ENCODE measurements at places on chromosomes 7 and 10.

DNA sequence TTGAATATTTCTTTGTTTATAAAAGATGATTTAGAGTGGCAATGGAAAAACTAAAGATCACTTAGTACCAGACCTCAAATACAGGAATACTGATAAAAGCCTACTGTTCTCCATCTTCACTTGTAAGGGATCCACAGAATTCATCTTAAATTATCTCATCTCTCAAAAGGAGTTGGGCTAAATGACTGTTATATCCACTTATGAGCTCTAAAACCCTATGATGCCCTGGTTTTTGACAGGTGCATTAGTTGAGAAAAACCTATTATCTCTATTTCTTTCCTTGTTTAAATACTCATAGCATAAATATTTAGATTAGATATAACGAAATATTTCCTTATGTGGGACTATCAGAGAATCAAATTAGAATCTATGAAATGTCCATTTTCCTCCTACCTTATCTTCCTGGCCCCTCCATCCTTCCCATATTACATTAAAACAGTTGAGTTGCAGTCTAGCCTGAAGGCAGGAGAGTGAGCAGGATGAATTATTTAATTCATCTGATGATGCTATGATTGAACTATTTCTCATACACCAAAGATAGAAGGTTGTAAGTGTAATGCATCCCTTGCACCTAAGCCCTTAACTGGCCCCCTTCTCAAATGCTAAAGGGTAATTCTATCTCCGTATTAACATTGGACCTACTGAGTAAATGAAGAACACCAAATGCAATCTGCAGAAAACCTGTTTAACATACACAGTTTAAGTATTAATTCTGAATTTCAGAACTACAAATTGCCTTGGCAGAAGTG lies 29.7 kb downstream of the PPP3CB start:
- DNase-seq = no peak

DNA sequence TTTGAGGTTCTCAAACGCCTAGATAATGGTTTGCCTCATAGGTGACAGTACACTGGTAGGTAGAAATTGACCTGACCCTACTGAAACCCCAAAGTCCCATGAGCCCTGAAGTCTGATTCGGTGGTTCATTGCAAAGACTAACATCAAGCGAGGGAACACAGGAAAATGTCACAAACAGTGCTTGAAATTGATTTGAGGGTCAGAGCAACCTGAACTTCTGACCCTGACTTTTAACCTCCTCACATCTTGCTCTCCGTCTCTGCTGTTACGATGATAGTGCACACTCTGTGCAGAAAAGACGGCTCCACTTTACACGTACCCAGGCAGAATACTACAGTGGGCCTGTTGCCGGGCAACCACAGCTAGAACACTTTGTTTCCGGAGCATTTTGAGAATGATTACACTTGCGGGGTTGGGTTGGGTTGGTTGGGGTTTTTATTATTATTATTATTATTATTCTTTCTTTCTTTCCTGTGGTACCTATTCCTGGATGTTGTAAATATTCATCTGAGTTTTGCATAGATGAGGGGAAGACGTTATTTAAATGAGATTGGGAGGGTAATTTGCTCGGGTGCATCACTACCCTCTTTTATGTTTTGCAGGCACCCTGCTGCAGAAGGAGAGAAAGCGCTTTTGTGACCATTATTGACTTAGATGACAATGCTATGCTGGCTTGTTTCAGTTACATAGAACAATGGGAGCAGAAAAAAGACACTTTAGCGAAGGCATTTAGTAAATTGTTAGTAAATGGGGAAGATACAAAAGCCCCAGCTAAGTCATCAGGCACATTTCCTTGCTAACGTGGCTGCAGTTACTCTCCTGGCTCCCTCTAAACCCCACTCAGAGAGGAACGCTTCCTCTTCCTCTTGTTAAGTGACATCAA lies 438.1 kb upstream of the NRP1 start:
- DNase-seq = no peak

GRCh38 chr10:91593366-91593765 lies 39.5 kb downstream of the PPP1R3C start:
- DNase-seq = no peak

DNA sequence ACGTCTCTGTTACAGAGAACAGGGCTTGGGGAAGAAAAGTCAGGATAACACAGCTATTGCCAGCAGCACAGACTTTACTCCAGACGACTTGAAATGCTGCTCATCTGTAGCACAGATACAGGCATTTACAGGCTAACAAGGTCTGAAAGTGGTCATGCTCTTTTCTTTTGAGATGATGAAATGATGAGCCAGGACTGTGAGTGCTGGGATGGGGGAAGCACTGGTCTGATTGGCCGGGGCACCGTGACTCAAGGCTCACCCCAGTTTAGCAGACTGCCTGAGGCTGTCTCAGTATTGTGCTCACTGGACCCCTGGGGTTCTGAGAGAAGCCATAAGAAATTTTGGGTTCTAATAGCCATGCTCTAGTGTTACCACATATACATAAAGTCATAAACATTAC lies 12.4 kb downstream of the SMKR1 start:
- DNase-seq = no peak

DNA sequence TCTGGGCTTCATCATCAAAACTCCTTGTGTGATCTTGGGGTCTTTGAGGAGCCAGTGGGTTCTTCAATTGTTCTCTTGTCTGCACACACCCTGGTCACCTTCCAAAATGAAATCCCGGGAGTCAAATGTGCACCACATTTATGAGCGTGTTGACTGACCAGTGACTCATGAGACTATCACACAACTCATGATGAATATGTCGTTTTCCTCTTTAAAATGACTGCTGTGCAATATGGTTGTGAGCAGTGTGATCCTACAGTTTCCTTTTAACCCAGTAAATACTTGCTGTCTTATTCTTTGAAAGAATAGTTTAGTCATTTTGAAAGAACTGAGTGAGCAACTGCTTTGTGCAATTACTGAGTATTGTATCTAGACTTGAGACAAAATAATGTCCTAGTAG lies 149.2 kb downstream of the DYNC1I1 start:
- no peak for DNase-seq

Data from activated CD8-positive, alpha-beta memory T cell treated with anti-CD3 and anti-CD28 coated beads for 4 hours (primary cell).